Daoy (cell line): ENCODE measurements at places on chromosomes 7 and 10.

DNA sequence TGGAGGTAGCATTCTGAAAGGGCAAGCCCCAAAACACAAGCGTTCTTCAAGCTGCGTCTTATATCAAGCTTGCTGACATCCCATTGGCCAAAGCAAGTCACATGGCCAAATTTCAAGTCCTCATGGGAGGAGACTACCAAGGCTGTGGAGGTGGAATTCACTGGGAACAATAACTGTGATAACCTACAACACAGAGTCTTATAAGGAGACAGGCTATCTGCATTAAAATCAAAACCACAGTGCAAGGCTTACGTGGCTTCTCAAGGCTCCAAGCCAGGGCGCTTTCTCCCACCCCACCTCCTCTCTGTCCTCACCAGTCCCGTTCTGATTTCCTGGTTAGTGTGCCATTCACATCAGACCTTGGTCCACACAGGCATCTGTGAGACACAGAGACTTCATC, 39.4 kb downstream of the ADRB1 start:
- DNase-seq = no peak

GRCh38 chr7:28202222-28202621, 21.6 kb upstream of the JAZF1 start:
- no peak for DNase-seq

DNA sequence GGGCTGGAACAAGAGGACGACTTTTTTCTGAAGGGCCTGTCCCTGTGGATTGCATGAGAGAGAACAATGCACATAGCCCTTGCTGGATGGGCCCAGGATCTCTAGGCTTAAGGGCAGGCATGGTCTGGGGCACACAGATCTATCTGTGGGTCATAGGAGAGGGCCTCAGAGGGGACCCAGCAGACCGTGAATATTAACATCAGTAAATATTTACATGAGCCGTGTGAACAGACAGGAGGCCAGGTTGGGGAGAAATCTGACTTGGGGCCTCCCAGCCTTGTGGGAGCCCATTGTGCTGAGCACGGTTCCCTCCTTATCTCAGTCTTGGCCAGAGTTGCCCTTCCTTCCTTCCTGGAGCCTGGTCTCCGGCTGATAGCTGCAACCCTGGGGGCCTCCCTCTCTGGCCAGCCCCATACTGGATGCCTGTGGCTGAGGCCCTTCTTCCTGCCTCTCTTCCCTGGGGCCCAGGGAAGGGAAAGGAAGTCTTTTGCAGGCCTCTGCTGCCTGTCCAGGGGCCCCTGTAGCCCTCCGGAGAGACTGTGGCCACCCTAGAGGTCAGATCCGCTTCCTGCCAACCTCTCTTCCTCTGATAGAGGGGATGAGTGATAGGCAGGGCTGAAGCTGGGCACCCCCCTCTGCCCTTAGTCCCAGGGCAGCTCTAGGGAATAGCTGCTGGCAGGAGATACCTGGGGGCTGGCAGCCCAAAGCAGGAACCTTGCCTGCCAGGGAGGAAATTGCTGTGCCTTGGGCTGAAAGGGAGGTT, 44.5 kb upstream of the TRIM8 start:
- peak; percentile 29 for DNase-seq

DNA sequence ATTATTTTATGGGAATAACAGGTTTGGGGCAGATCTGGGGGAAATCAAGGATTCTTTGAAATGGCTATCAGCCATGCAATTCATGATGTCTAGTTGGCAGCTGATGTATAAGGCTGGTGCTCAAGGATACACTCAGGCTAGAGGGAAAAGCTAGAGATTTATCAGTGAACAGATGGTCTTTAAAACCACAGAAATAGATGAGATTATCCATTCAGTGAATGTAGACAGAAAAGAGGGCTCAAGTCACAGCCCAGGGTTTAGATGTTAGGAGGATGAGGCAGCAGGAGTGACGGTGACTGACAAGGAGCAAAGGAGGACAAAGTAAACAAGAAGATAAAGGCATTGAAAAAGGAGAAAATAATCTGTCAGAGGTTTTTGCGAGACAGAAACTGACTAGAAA, 238.7 kb downstream of the CDK14 start:
- DNase-seq = no peak

- DNase-seq = peak; percentile 72
Measured at GRCh38 chr7:77427996-77428603, 12.0 kb upstream of the GSAP start.

DNA sequence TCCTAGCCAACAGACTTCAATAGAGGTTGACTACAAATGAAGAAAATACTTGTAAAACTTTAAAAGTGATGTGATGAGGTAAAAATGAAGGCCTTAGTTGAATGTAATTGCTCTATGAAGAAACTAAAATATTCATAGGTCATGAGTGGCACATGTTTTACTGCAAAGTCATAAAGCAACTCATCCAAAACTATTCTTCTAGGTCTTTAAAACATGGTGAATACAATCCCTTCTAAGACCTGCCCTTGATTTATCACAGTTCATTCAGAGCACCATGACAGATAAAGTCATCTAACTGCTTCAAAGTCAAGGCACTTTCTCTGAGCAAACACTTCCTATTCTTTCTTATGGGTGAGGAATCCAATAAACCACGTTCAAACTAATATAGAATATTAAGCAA, 713.5 kb downstream of the SORCS1 start:
- DNase-seq = no peak

DNA sequence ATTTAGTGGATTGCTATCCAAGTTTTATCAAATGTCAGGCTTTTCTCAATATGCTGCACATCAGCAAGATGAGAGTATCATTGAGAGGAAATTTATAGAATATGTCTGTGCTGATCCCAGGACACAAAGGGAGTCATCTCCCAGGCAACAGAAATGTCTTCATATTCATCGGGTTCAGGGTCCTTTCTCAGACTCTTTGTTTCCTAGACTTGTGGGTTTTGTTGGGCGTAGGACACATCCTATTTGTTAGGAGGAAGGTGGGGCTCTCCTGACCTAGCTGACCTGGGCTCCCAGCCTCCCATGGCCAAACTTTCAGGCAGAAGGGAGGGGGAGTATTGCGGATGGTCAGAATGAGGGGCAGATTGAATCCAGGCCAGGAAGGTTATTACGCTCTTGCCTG, 22.9 kb upstream of the NPS start:
- no peak for DNase-seq

GRCh38 chr7:1141651-1142050, 18.3 kb downstream of the ZFAND2A start:
- DNase-seq = no peak

DNA sequence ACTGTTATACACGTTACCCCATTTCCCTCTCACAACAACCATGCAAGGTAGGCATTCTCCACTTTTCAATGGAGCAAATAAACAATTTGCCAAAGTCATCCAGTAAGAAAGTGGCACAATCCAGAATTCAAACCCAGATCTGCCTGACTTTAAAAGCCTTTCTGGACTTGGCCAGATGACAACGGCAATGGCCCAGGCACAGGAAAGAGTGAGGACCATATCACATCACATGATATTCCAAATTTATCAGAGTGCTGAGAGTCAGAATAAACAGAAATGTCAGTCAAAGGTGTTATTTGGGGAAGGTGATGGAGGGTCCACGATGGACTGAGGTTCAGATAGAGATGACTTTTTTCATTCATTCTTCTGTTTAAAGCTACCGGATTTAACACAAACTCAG, 48.0 kb downstream of the CALD1 start:
- DNase-seq = no peak

- DNase-seq = no peak
Measured at GRCh38 chr10:86372119-86372783, 5.7 kb upstream of the GRID1 start.

DNA sequence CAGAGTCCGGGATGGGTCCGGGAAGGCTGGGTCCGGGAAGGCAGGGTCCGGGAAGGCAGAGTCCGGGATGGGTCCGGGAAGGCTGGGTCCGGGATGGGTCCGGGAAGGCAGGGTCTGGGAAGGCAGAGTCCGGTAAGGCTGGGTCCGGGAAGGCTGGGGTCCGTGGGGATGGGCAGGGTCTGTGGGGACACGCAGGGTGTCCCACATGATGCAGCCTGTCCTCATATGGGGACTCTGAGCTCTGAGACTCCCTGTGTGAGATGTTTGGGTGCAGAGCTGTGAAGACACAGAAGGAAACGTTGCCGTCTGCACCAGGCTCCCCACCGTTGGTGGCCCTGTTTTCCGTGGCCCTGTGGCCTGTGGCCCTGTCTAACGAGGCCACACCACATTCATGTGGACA, 45.7 kb upstream of the ADGRA1 start:
- no peak for DNase-seq

GRCh38 chr10:90718182-90718581, 139.7 kb downstream of the HTR7 start:
- peak; percentile 8 for DNase-seq

DNA sequence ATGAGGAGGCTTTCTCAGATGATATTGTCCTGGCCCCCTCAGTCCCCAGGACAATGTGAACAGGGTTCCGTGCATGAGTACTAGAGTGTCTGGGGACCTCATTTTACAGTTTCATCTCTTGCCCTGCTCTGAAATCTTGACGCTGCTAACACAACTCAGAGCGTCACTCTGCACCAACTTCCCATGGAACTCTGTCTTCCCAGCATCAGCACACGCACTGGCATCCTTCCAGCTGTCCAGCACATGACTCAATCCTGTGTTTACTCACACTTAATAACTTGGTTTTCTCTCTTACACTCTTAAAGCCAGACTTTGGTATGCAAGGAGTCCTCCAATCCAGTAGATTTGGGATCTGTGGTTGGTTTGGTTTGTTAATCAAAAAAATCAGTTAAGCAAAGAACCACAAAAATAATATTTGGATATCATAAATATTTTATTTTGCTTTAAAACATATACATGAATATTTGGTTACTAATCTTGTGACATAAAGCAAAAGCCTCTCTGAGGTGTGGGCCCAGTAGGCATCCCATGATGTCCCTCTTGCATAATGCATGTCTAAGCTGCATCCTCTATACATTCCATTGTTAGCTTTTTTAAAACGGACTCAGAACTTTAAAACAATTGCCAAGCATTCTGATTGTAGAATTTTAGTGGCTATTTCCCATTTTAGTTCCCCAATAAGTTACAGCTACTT, 131.0 kb downstream of the CXCL12 start:
- DNase-seq = peak; percentile 78

DNA sequence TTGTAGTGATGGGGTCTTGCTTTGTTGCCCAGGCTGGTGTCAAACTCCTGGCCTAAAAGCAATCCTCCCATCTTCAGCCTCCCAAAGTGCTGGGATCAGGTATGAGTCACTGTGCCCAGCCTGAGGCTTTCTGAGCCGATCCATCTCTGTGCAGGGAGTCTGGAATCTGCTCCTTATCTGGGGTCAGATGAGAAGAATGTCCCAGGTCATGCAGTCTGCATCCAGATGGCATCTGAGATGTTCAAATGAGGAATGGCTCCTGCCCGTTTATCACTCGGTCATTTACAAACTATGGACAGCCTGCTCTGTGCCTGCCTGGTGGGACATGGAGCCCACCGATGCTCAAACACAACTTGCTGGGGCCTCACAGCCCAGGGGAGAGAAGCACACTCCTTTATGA, 11.1 kb upstream of the SLC18A3 start:
- no peak for DNase-seq

GRCh38 chr10:1107679-1108078, 51.5 kb downstream of the WDR37 start:
- DNase-seq = no peak

DNA sequence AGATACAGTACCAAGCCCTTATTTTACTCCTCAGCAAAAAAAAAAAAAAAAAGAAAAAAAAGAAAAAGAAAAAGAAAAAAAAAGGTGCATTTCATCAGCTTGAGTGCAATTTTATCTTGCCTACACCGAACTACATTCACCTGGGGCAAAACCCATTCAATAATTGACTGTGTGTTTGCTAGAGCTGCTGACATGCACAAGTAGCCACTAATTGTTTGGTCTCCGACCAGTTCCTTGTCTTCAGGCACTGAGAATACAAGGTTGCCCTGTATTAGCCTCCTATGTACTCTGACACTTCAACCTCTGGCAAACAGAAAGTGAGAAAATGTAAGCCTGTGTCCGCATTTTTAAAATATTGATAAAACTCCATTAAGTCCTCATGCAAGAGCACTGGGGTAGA, 1579.4 kb upstream of the LRRTM3 start:
- no peak for DNase-seq

DNA sequence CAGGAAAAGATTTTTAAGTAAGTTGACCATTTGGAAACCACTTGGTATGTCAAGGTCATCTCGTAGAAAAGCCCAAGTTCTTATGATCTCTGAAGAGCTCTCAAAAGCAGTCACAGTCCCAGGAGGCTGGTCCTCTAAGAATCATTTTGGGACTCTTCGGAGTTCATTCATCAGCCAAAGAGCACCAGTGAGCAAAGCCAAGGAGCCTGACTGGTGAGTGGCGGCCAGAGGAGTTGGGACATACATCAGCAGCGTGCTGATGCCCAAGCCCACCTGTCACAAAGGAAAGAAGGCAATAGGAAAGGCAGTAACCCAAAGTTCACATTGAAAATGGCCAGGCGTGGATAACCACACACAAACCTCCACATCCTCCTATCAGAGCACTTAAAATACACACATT, 17.5 kb downstream of the COX15 start:
- no peak for DNase-seq

- DNase-seq = no peak
Measured at GRCh38 chr7:124029396-124030188, 3.3 kb downstream of the TMEM229A start.
